ENCODE measurements at places on chromosomes 4 and X.
A peak's percentile ranks its signal among the peaks of the same experiment; 100 is the strongest.

DNA sequence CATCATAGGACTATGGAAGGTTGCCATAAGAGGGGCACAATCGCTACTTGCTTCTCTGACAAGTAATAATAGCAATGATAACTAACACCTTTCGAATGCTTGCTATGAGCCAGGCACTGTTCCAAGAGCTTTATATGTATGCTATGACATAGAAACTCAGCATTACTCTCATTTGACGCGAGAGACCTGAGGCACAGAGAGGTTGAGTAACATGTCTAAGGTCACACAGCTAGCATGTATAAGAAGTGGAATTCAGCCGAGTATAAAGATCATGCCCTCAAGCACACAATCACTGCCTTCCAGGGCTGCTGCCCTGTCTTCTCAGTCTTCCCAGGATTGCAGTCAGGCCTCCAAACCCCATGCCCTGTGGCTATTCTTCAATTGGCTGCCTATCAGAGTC is 19.5 kb downstream of the PJA1 start:
- no peak for DNase-seq

- DNase-seq, result no peak
These were observed 4.6 kb downstream of the NAT8L start for GRCh38 chr4:2063557-2064275.

DNA sequence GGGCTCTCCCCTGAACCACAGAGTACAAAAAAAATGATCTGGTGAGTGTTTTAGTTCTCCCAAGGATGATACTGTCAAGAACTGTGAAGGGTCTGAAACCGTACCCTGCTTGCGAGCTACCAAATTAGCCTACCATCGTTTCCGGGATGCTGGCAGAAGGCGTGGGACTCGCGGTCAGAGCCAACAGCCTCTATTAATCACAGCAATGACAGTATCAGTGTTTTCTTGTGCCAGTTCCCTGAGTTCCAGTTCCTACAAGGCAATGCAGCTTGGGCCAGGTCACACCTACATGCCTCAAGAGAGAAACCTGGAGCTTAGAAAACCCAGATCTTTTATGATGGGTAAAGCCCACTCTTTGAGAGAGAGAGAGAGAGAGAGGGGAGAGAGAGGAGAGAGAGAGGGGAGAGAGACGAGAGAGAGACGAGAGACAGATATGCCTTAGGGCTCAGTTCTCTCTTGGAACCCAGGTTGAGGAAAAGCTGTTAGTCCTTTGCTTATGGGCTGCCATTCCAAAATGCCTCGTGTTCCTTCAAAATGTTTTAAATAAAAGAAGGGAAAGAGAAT is 327.8 kb downstream of the ARHGAP10 start:
- no peak for DNase-seq

DNA sequence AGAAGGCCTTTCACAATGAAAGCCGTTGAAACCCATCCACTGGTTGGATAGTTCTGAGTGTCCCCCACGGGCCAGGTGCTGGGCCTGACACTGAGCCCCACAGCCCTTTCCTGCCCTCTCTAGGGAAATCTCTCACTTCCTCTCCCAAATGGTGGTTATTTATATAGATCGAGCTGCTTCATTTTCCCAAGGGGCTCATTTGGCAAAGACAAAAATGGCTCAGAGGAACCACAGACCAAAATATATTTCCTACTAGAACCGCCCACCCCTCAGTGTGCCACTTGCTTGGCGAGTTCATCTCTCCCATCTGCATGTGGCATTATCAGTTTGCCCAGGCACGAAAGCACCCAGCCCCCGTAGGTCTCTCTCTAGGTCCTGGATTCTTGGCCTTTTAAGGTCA is 53.3 kb upstream of the STIM2 start:
- no peak for DNase-seq

GRCh38 chr4:76622126-76622525 is 187.1 kb downstream of the SHROOM3 start:
- no peak for DNase-seq

- no peak for DNase-seq
These were observed 425.2 kb upstream of the RASGEF1B start for GRCh38 chr4:81896936-81897335.

DNA sequence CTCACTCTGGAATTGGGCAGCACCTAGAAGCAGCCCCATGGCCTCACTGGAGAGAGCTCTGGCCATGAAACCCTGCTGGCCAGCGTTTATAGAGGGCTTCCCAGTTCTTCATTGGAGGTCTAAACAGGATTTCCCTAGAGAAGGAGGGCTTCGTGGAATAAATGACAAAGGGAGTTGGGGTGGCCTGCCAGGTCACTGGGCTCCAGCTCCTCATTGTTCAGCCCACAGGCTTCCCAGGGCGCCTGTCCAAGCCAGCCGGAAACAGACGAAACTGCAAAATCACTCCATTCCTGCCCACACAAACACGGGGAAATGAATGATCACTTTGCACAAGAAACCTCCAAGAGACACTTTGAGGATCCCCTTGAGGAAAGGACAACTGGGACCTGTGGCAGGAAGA is 189.7 kb downstream of the TSPAN5 start:
- peak; percentile 35 for DNase-seq

DNA sequence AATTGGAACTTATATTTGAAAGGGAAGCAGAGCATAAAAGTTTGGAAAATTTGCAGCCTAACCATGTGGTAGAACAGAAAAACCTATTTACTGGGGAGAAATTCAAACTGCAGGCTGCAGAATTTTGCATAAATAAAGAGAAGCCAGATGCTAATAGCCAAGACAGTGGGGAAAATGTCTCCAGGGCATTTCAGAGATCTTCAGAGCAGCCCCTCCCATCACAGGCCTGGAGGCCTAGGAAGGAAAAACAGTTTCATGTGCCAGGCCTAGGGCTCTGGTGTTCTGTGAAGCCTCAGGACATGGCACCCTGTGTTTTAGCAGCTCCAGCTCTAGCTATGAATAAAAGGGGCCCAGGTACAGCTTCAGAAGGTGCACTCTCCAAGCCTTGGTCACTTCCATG is 648.7 kb upstream of the FRG1 start:
- DNase-seq, result no peak

DNA sequence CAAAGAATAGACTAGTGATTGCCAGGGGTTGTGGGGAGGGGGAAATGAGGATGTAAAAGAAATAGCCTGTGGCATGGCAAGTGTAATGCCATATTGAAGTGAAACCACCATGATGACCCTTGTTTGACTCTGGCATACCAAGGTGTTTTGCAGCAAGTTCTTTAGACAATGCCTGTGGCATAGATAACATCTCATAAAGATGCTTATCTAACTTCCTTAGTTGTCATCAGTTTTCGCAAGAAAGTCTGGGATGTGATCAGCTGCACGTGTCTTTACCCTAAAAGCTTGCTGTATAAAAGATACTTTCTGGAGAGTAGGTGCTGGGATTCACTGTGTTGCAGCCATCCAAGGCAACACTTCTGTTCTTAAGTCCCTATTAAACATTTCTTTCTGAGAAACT is 176.1 kb upstream of the MAGEB16 start:
- no peak for DNase-seq

DNA sequence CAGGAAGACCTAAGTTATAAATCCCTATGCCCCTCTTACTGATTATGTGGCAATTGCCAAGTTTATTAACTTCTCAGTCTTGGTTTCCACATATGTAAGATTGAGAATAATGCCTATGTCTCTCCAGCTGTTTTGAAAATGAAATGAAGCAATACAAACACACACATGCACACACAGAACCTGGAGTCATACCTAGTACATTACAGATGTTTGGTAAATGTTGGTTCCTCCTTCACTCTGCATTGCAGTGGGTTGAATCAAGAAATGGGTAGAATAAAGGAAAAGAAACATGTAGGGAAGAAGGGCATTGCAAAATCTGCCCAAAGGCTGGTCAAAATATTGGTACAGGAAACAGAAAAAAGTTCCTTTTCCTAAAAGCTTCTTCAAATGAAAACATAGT is 309.9 kb upstream of the EMCN start:
- no peak for DNase-seq

DNA sequence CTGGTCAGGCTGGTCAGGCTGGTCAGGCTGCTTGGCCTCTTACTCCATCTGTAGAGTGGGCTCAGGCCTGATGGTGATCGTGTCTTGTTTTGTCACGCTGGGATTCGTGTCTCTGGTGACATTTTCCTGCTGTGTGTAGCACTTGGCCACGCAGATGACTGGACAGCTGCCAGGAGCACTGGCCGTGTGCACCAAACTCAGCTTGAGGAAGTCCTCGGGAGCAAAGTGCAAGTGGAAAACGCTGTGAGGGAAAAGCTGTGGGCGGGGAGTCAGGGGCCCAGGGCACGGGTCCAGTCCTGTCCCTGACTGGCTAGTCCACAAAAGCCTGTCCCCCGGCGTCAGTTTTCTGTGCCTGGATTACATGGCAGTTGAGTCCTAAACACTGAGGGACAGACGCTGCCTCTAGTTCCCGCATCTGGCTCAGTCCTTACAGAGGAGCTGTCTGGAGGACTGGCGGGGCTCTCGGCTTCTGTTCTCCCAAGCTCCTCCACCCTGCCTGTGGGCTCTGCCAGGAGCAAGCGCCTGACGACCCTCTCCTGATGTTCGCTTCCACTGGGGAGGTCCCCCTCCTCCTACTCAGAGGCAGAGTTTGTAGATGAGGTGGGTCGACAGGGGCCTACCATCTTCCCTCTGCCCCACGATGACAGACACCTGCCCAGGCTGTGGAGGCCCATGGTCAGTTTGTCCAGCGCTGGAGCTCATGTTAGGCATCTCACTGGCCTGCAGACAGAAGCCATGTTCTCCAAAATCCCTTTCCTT is 35.9 kb upstream of the GRPEL1 start:
- peak; percentile 75 for DNase-seq

DNA sequence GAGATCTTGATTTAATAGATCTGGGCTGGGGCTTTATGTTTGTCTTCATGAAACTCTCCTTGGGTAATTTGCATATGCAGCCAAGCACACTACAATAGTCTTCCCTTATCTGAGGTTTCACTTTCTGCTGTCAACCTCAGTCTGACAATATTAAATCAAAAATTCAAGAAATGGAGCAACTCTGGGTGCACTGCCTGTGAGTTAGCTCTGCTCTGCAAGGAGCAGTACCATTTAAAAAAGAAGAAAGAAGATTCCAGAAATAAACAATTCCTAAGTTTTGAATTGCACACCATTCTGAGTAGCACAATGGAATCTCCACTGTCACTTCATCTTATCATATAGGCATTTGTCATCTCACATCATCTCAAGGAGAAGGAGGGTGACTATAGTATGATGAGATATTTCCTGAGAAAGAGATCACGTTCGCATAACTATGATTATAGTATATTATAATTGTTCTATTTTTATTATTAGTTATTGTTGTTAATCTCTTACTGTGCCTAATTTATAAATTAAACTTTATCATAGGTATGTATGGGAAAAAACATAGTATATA is 9.4 kb downstream of the FNIP2 start:
- no peak for DNase-seq

- DNase-seq, result peak; percentile 85
These were observed 71.4 kb downstream of the RTL5 start for GRCh38 chrX:72060196-72060920.

DNA sequence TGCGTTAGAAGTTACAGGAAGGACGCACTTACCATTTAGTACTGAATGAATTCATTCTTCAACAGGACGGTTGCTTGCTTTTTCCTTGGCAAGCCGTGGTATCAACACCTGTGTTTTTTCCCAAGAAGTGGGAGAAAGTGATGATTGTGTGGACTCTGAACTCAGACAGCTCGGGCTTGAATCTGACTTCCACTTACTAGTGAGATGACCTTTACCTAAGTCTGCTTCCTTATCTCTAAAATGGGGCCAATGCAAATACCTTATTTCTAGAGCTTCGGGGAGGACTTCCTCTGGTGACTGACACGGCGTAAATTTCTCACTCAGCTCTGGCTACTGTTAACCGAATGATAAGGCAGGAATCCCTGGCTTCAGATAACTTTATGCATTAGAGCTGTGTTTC is 146.8 kb upstream of the RBPJ start:
- no peak for DNase-seq

DNA sequence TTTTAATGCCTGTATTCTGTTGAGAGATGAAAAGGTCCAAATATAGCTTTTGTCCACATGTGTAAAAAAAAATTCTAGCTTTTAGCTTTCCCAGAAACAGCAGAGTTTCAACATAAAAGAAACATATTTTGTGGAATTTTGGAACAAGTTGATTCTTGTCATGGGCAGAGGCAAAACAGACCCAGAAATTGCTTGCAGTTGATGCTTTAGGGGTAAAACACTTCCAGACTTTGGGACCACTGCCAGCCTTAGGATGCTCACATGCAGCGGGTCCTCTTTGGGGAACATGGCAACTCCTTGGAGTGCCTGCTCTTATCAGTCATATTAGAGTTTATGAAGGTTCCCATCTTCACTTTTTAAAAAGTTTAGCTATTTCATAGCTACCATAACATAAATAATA is 30.4 kb downstream of the DCLK2 start:
- peak; percentile 59 for DNase-seq

GRCh38 chr4:139035650-139036049 is 20.1 kb downstream of the NOCT start:
- DNase-seq, result no peak

DNA sequence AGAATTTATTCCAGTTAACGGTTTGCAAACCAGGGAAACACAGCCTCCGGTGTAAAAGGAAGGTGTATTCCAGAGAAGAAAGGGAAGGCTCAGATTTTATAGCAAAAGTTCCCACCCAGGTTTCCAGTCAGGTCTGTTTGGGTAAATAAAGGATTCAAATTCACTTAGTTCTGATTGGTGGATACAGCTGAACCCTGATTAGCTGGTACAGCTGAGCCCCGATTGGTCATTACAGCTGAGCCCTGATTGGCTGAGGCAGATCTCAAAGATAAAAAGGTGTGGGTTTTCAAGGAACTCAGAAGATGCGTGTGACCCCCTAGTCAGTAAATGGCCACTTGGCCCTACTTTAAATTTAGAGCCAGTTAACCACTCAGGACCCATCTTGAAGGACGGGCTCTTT is 6.6 kb downstream of the CLRN2 start:
- no peak for DNase-seq

DNA sequence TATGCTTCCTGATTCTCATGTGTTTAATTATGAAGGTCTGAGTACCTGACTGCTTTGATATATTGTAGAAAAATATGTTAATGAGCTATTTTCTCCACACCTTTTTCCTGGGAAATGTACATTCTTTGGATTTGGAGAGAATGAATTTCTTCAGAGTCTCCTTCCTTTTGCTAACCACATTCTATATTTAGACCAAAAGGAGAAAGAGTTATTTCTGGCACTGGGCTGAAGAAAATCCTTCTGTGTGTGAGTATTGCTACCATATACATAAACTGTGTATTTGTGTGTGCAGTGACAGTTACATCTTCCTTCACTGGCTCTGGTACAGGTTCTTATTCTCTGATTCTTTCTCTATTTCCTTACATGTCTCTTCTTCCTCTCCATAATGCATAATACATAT is 44.5 kb upstream of the PGRMC2 start:
- DNase-seq, result no peak

- DNase-seq, result no peak
These were observed 76.1 kb downstream of the LRBA start for GRCh38 chr4:150938873-150939499.

All from eye (tissue), 1 donor.